ENCODE measurements at places on chromosomes 6 and 20. TPM values are rescaled to one million over a fixed set of nuclear protein-coding genes. Genes with fewer than 3 reads are reported as not detected.
A peak's percentile ranks its signal among the peaks of the same experiment; 100 is the strongest.

HAO1 gene
- not detected for total RNA-seq

PRR18 gene
- total RNA-seq, result not detected

OR2B3 gene
- not detected for total RNA-seq

E2F1 gene
- total RNA-seq, result not detected

BMP6 gene
- total RNA-seq, result 1.0 TPM

POPDC3 gene
- not detected for total RNA-seq

TSHZ2 gene
- 27.9 TPM for total RNA-seq

HLA-DQB2 gene
- not detected for total RNA-seq

PCSK2 gene
- 43.2 TPM for total RNA-seq

DNA sequence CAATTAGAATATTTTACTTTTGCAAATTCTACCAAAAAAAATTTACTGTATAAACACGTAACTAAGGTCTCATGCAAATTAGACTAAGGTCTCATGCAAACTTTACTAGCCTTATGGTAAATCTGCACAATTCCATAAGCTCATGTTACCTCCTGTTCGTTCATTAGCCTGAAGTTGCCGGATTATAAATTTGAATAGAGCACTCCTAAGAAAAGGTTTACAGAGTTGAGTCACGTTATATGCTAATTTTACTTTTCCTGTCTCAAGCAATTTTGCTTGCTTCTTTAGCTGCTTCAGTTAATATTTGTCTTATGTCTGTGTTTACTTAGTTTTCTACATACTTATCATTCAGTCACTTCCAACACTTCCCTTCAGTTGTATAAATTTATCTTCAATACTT, 1434.0 kb upstream of the EYS start:
- no peak overlapping the region for H3K27ac ChIP-seq
- DNase-seq, result no peak
- no peak overlapping the region for H3K4me3 ChIP-seq
- no peaks in the 10 kb centered on the region for H3K36me3 ChIP-seq
- H3K4me1 ChIP-seq, result no peaks in the 10 kb centered on the region
- H3K27me3 ChIP-seq, result no peaks in the 10 kb centered on the region

GRCh38 chr6:110514818-110515217, 38.4 kb upstream of the SLC22A16 start:
- no peaks in the 10 kb centered on the region for H3K4me1 ChIP-seq
- H3K27me3 ChIP-seq, result no peaks in the 10 kb centered on the region
- H3K27ac ChIP-seq, result no peak overlapping the region

DNA sequence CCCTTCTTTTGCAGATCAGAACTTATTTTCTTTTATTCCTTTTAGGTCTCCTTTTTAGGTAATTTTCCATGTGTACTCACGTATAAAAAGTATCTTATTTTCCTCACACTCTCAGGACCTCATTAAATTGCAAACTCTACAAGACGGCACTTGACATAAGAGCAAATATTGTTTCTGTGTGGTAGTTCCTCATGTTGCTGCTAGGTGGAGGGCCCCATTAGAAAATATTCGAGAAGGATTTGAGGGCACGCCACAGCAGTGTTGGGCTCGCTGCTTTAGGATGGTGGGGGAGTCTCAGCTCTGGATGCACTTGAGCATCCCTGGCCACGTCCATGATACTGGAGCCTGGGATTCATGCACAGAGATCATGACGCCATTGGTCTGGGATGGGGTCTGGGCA, 64.9 kb upstream of the ZFP64 start:
- H3K27ac ChIP-seq, result no peak overlapping the region
- no peak overlapping the region for H3K4me3 ChIP-seq
- no peak for DNase-seq
- H3K27me3 ChIP-seq, result no peaks in the 10 kb centered on the region
- no peaks in the 10 kb centered on the region for H3K36me3 ChIP-seq

DNA sequence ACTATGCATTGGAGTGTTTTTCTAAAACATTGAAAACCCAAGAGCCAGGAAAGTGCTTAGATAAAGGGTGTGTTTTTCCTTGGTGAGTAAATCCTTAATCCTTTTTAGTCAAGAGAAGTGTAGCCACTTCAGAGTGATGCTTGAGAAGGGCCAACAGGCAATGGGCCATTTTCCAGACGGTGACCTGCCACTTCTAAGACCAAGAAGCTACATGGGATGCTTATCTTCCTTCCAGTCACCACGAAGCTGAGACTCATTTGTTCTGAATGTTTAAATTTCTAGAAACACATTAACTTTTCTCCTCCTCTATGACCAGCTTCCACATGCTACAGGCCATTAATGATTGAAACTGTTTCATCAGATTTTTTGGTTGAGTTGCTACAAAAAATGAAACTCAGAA, 34.4 kb upstream of the NHSL1 start:
- no peaks in the 10 kb centered on the region for H3K27me3 ChIP-seq
- H3K4me1 ChIP-seq, result peaks cover 12% of the 10 kb centered on the region
- DNase-seq, result peak; percentile 34
- no peaks in the 10 kb centered on the region for H3K36me3 ChIP-seq
- no peak overlapping the region for H3K27ac ChIP-seq

GRCh38 chr20:4830696-4831095, 109.0 kb downstream of the PRND start:
- H3K4me3 ChIP-seq, result no peak overlapping the region
- H3K36me3 ChIP-seq, result no peaks in the 10 kb centered on the region
- no peak overlapping the region for H3K27ac ChIP-seq
- no peaks in the 10 kb centered on the region for H3K27me3 ChIP-seq
- DNase-seq, result no peak

GRCh38 chr6:52566853-52567279, 10.0 kb downstream of the TRAM2 start:
- H3K4me1 ChIP-seq, result peaks cover 78% of the 10 kb centered on the region
- DNase-seq, result no peak
- no peak overlapping the region for H3K4me3 ChIP-seq
- H3K27ac ChIP-seq, result peak overlapping the region; percentile 33

DNA sequence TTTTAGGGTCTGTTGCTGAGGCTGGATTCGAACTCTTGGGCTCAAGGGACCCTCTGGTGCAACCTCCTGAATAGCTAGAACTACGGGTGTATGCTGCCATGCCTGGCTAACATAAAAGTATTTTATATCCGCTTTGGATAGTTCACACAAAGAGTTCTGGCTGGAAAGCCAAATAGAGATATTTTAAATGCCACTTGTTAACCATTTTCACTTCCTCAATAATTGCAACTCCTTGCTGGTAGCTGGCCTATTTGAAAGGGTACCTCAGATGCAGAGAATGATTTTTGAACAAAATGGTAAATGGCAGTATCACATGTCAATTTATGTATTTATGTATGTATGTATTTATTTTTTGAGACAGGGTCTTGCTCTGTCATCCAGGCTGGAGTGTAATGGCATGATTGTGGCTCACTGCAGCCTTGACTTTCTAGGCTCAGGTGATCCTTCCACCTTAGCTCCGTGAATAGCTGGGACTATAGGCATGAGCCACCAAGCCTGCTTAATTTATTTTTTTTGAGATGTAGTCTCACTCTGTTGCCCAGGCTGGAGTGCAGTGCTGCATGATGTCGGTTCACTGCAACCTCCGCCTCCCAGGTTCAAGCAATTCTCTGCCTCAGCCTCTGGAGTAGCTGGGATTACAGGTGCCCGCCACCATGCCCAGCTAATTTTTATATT, 12.9 kb upstream of the JARID2 start:
- H3K4me1 ChIP-seq, result no peaks in the 10 kb centered on the region
- no peaks in the 10 kb centered on the region for H3K36me3 ChIP-seq
- H3K27me3 ChIP-seq, result no peaks in the 10 kb centered on the region
- no peak overlapping the region for H3K27ac ChIP-seq

DNA sequence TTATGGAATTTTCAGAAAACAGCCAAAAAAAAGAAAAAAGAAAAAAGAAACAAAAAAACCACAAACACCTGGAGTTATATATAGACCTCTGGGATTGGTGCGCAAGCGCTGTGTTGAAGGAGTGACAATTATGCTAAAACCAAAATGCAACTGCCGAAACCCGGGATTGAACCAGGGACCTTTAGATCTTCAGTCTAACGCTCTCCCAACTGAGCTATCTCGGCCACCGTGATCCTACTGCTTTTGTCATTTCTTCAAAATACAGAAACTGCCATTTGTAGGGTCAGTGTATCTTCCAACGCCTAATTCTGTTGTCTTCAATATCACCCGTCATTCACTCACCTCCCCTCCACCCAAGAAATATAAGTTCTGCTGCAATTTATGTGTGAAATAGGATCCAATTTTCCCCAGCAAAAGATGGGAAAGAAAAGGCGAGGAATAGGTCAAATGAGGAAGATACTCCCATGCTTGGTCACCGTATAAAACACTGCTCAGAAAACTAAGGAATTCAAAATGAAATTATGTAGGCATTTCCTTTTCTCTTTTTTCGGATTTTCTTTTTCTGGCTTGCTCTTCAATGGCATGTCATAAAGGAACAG, 116.0 kb downstream of the TRIM27 start:
- H3K4me3 ChIP-seq, result no peak overlapping the region
- H3K4me1 ChIP-seq, result no peaks in the 10 kb centered on the region
- no peaks in the 10 kb centered on the region for H3K36me3 ChIP-seq
- peaks cover 45% of the 10 kb centered on the region for H3K27me3 ChIP-seq
- no peak overlapping the region for H3K27ac ChIP-seq
- DNase-seq, result no peak

DNA sequence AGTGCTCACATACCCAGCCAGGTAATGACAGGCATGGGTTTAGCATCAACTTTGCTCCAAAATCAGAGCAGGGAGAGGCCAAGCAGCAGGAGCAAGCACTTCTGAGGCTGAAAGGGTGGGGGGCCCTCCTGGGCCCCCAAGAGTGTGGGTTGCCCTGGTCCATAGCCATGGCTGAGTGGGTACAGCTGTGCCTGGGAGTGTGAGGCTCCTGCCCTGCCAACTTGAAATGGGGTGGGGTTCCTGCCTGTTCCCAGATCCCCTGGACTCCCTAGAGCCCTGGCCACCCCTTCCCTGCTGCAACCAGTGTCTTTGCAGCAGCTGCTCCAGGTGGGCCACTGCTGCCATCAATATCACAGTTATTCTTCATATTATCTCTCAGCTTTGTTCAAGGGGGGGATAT, 1224.2 kb upstream of the GJE1 start:
- DNase-seq, result no peak
- no peaks in the 10 kb centered on the region for H3K36me3 ChIP-seq
- H3K4me3 ChIP-seq, result no peak overlapping the region
- H3K27ac ChIP-seq, result no peak overlapping the region
- no peaks in the 10 kb centered on the region for H3K4me1 ChIP-seq

GRCh38 chr6:63813566-63814120, 178.0 kb downstream of the PHF3 start:
- H3K27me3 ChIP-seq, result no peaks in the 10 kb centered on the region
- no peaks in the 10 kb centered on the region for H3K36me3 ChIP-seq
- H3K4me1 ChIP-seq, result no peaks in the 10 kb centered on the region
- no peak overlapping the region for H3K27ac ChIP-seq
- H3K4me3 ChIP-seq, result no peak overlapping the region

- H3K27me3 ChIP-seq, result no peaks in the 10 kb centered on the region
- H3K4me3 ChIP-seq, result no peak overlapping the region
- no peaks in the 10 kb centered on the region for H3K4me1 ChIP-seq
- no peak for DNase-seq
- H3K27ac ChIP-seq, result no peak overlapping the region
- no peaks in the 10 kb centered on the region for H3K36me3 ChIP-seq
Observed at GRCh38 chr6:105804424-105804823, 281.7 kb upstream of the PRDM1 start.

DNA sequence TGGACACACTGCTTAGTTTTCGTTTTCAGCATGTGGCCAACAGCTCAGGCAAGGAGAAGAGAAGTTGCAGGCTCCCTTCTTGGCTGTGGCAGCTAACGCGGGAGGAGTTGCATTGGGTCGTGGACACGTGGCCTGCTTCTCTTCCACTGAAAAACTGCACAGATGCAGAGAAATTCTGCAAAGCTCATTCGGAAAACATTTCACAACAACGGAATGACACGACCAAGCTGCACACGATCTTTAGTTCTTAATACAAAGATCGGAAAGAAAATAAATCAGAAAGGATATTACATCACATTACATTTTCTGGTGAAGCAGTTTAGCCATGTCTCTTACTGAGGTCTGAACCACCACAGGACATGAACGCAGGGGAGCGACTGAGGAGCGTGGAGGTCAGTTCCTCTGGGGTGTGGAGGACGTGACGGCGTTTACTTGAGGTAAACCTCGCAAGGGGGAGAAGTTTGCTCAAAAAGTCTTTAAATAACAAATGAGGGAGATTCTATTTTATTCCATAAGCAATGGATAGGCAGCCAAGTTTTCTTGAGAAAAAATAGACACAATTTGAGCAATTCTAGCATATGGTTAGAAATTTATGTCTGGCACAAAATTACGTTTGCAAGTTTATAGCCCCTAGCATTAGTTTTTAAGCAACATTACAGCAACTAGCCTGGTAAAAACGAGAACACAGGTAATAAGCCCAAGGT, 178.3 kb downstream of the THBS2 start:
- H3K27me3 ChIP-seq, result no peaks in the 10 kb centered on the region
- H3K4me3 ChIP-seq, result no peak overlapping the region
- no peak overlapping the region for H3K27ac ChIP-seq
- no peaks in the 10 kb centered on the region for H3K4me1 ChIP-seq

GRCh38 chr20:63433756-63434531, 38.5 kb downstream of the KCNQ2 start:
- no peaks in the 10 kb centered on the region for H3K36me3 ChIP-seq
- no peak overlapping the region for H3K4me3 ChIP-seq
- H3K4me1 ChIP-seq, result no peaks in the 10 kb centered on the region
- H3K27me3 ChIP-seq, result no peaks in the 10 kb centered on the region
- no peak for DNase-seq

- peaks cover 3% of the 10 kb centered on the region for H3K4me1 ChIP-seq
- H3K27ac ChIP-seq, result no peak overlapping the region
- H3K4me3 ChIP-seq, result no peak overlapping the region
- no peaks in the 10 kb centered on the region for H3K36me3 ChIP-seq
Observed at GRCh38 chr6:150273457-150274309, 95.1 kb upstream of the IYD start.

DNA sequence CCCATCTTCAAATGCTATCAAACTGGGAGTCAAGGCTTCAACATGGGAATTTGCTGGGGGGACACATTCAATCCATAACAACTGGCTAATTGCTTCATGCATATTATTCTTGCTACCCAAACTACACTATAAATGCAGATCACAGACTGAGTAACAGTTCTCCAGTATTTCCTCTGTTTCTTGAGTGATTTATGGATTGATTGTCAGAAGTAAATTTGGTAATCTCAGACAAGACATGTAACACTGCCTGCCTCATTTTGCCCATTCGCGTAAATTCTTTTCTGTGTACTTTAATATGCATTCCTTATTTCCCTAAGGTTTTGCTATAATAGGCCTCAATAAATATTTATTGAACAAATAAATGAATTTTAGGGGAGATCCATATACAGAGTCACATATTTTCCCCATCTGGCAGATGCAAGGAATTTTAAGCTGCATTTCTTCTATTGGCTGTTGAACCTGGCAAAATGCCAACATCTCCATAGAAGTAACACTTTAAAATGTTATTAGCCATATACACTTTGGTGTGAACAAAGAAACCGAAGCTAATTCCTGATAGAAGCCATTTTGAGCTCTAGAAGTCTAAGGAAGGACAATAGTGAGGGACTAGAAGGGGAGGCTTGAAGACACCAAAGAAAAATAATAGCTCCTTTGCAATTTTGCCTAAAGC, 98.2 kb downstream of the QRSL1 start:
- no peaks in the 10 kb centered on the region for H3K27me3 ChIP-seq
- DNase-seq, result no peak
- peak overlapping the region; percentile 49 for H3K27ac ChIP-seq
- H3K4me3 ChIP-seq, result no peak overlapping the region
- no peaks in the 10 kb centered on the region for H3K36me3 ChIP-seq

- H3K4me1 ChIP-seq, result no peaks in the 10 kb centered on the region
- no peak overlapping the region for H3K27ac ChIP-seq
- DNase-seq, result no peak
- no peak overlapping the region for H3K4me3 ChIP-seq
- no peaks in the 10 kb centered on the region for H3K27me3 ChIP-seq
- H3K36me3 ChIP-seq, result no peaks in the 10 kb centered on the region
Observed at GRCh38 chr6:30121446-30122366, 8.8 kb upstream of the TRIM31 start.
